ENCODE measurements at places on chromosomes 7 and 10. TPM values are rescaled to one million over a fixed set of nuclear protein-coding genes. Genes with fewer than 3 reads are reported as not detected.

OR9A2 gene
- total RNA-seq, result not detected

SUPV3L1 gene
- 30.8 TPM for total RNA-seq

CPA4 gene
- 4.5 TPM for total RNA-seq

FAM180A gene
- not detected for total RNA-seq

MUC3A gene
- 22.0 TPM for total RNA-seq

NPSR1 gene
- total RNA-seq, result not detected

AKR1E2 gene
- 7.5 TPM for total RNA-seq

AKR1C3 gene
- 1,175 TPM for total RNA-seq

GSTK1 gene
- 103 TPM for total RNA-seq

VWA2 gene
- total RNA-seq, result not detected

SPAG6 gene
- not detected for total RNA-seq

CTTNBP2 gene
- 0.61 TPM for total RNA-seq

SFTPA1 gene
- total RNA-seq, result not detected

PRSS37 gene
- total RNA-seq, result not detected

NYAP1 gene
- 4.2 TPM for total RNA-seq

TMEM236 gene
- total RNA-seq, result 0.09 TPM

TRIL gene
- total RNA-seq, result not detected

POMZP3 gene
- 25.4 TPM for total RNA-seq

KIAA1549 gene
- total RNA-seq, result 6.5 TPM

OR6V1 gene
- not detected for total RNA-seq

UPK3B gene
- total RNA-seq, result 18.7 TPM

Data from A549 treated with ZK216348 at 1 μM for 4 hours (cell line).